ENCODE measurements at places on chromosomes 4 and X. TPM values are rescaled to one million over a fixed set of nuclear protein-coding genes. Genes with fewer than 3 reads are reported as not detected.
A peak's percentile ranks its signal among the peaks of the same experiment; 100 is the strongest.

The RRH gene
- total RNA-seq, result 0.18 TPM

- no peak for DNase-seq
These were observed 53.9 kb upstream of the PPP2R3B start for GRCh38 chrX:440636-441035.

GRCh38 chr4:186852073-186852420 is 128.4 kb upstream of the FAT1 start:
- DNase-seq, result no peak

- DNase-seq, result peak; percentile 19
These were observed 173.1 kb upstream of the USP9X start for GRCh38 chrX:40912166-40912565.

DNA sequence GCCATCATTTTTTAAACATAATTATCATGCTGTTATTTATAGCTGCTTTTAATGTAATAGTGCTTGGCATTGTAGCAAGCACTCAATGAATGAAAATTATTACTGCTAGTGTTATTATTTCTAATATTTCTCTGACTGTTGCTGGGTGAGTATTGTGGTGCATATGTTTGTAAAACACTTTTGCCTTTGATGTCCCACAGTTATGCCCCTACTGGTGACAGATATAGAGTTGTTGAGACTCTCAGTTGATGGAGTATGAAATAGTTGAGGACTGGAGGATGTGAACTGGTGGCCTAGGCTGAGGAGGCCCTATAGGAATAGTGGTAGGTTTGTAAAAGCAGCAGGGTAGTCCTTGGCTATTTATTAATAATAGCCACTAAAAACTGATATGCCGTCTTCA is 9.6 kb downstream of the INTS6L start:
- DNase-seq, result no peak

- DNase-seq, result no peak
These were observed 69.2 kb upstream of the MTM1 start for GRCh38 chrX:150499240-150499639.
